ENCODE measurements at places on chromosomes 7 and 10.

- no peak for DNase-seq
Measured at GRCh38 chr7:45027774-45028114, 27.7 kb downstream of the CCM2 start.

DNA sequence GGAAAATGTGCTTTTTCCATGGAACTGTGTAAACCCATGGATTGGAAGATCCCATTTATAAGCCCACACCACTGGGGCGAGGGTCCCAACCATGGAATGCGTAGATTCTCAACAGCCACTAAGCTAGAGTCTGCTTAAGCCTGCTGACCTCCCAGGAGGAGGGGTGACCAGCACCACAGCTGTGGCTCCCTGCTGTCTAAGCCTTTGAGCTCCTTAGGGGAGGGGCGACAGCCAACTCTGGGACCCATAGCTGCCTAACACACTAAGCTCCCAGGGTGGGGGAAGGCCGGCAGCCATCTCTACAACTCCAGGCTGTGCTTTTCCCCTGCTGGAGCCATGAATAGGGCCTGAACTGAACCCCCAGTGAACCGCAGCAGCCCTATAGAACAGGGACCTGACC, 249.8 kb upstream of the HPS1 start:
- DNase-seq: no peak

DNA sequence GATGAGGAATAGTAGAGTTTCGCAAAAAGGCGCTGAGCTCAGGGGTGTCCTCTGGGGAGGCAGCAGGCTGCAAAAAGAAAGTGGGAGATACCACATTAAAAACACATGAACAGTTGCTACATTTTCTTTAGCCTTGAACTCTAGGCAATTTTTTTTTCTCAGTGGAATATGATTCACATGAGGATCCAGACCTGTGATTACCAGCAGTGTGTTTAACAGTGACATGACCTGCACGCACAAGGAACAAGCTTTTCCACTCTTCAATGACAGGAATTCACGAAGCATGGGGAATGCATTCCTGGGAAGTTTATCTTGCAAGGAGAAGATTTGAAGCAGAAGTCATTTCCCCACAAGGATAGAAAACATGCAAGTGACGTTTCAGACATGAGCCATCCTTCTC, 161.6 kb downstream of the ITGA8 start:
- no peak for DNase-seq

- DNase-seq: no peak
Measured at GRCh38 chr10:98285416-98285815, 17.4 kb upstream of the LOXL4 start.

DNA sequence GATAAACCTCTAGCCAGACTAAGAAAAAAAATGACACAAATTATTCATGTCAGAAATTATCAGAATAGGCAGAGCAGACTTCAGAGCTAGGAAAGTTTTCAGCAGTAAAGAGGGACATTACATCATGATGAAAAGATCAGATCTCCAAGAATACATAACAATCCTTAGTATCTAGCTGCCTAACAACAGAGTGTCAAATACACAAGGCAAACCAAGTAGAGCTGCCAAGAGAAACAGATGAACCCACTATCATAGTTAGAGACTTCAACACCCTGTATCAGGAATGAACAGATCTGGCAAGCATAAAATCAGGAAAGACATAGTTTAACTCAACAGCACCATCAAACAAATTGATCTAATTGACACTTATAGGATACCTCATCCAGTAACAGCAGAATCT, 92.3 kb downstream of the NKX6-2 start:
- DNase-seq: no peak

- DNase-seq: no peak
Measured at GRCh38 chr10:7952266-7952665, 102.2 kb upstream of the GATA3 start.

DNA sequence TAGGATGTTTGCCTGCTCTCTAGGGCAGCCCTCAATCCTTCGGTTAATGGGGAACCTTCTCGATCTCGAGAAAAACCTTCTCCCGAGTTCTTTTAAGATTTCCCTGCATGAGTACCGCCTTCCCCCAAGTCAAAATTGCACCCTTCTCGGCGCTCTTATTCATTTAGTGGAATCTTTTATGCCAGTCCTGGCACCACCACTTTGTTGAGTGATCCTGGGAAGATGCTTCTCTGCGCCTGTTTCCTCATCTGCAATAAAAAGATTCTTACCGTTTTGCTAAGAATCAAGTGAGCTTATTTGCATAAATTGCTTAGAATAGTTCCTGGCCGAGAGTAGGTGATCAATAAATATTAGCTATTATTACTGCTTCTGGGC, 697 bp downstream of the ARPC1A start:
- DNase-seq: no peak

DNA sequence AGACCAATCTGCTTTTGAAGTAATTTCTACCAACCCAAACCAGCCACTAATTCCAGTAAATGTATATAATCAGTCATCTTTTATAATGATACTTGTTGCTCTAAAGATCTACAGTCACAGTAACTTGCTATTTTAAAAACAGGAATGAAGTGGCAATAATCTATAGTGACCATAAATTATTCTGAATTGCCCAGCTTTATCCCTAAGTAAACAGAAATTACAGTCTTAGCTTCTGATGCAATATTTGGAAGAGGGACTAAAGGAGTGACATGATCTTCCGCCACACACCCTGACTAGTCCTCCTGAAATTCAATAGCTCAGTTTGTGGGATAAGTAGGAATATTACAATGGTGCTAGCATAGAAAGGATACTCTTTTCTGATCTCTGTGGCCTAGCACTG, 96.1 kb downstream of the ATE1 start:
- no peak for DNase-seq

GRCh38 chr7:18541181-18541870, 45.8 kb downstream of the HDAC9 start:
- DNase-seq: no peak

- DNase-seq: no peak
Measured at GRCh38 chr10:89344156-89344555, 16.4 kb downstream of the IFIT3 start.

DNA sequence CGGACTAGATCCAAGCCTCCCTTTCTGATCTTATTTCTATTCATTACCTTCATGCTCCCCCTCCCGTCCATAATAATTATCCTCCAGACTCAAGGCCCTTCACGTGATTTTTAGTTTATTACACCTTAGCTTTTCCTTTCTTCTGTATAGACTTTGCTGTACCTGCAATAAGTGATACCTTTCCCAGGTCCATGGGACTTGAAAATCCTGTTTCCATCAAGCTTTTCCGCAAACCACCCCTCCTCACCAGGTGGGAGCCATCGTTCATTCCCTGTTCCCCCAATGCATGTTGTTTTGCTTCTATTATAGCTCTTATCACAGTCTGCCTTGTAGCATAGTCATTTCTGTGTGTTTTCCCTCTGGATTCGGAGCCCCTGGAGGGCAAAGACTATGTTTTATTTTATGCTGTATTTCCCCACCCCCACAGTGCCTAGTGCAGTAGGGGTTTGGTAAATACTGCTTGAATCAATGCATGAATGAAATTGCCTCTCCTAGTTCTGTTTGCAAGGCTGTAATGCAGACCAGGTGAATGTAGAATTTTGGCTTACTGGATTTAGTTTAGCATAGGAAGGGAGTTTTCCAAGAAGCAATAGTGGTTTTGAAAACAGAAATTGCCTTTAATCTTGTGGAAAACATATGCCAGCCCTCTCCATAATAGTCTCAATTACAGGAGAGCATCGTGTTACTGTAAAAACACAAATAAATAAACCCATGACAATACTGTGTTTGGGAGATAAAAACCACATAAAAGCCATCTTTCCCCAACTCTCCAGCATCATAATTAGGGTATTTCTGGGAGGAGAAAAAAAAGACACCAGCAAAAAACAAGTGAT, 213.4 kb downstream of the AUTS2 start:
- no peak for DNase-seq

- no peak for DNase-seq
Measured at GRCh38 chr10:125557801-125558505, 125.0 kb downstream of the TEX36 start.

GRCh38 chr10:12589791-12590190, 240.4 kb downstream of the CAMK1D start:
- DNase-seq: no peak

DNA sequence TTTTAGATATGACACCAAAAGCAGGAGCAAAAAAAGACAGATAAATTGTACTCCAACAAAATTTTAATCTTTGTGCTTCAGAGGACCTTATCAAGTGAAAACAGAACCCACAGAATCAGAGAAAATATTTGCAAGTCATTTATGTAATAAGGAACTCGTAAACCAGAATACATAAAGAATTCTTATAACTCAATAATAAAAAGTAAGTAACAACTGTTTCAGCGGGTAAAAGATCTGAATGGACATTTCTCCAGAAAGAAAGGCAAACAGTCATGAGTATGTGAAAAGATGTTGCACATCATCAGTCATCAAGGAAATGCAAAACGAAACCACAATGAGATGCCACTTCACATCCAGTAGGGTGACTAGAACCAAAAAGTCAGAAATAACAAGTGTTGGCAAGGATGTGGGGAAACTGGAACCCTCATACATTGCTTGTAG, 167.7 kb upstream of the KCTD7 start:
- no peak for DNase-seq

DNA sequence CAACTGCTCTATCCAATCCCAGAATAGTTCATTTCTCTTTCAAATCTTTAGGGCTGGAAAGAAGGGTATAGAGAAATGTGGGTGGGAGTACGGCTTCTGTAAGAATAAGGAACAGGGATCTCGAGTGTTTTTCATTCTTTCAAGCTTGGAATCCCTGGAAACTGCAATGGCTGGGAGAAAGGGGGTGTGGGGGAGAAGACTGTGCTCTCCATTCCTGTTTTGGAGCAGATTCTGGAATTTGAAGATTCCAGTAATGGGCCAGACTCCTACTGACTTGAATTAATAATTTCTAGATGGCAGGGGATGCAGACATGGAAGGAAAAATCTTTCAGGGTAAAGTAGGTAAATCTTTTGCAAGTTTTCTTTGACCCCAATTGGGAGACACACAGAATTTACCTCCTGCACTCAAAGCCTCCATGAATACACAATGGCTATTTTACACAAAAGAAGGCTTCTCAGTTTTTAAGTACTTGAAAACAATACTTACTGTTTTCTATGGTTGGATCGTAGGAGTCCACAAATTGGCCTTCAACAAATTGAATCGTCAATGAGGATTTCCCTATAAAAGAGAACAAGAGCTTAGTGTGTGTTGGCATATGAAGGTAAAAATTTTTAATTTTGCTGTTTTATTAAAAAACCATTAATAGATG, 29.1 kb downstream of the RHEB start:
- DNase-seq: no peak

DNA sequence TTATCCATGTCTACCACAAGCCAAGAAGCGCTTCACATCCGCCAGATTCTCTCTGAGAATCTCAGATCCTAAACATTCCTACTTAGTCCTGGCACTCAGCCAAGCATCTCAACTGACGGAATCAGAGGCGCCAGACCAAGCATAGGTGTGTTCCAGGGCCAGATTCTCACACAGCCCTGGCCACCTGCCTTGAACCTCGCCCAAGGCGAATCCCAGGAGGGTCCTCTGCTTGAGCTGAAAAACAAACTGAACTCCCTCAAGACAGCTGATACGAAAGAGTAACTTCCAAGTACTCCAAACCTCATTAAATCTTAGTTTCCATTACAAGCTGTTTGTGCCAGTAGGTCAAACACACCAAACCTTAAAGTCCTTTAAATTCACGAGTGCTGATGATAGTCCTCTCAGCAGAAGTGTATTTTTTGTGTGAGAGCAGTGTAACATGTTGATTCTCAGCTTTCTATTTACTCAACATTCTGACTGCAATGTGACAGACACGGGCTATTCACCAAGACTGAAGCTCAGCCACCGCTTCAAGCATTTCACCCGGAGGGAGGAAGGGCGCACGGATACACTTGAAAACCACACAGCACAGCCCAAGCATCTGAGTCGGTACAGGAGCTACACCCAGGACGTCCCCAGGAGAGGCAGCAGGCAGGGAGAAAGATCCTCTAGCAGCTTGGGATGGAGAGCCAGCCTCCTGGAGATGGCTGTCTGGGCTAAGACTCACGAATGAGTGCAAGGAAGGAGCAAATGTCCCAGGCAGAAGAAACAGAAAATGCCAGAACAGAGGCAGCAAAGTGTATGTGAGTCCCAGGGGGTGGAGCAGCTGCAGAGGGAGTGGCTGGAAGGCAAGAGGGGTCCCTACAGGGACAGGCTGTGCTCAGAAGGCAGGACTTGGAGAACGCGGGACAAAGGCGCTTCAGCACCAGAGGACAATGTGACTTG, 6.0 kb downstream of the PARD3 start:
- DNase-seq: no peak

- DNase-seq: no peak
Measured at GRCh38 chr7:71645836-71646235, 513.9 kb downstream of the GALNT17 start.

- DNase-seq: peak; percentile 89
Measured at GRCh38 chr7:149261829-149262617, at the start of gene ZNF783. Gene ZNF783, plus strand, starts transcription at chr7:149262196. Its CDS starts 138 bp downstream, at chr7:149262334.

GRCh38 chr7:135768064-135768463, 19.5 kb upstream of the FAM180A start:
- no peak for DNase-seq

DNA sequence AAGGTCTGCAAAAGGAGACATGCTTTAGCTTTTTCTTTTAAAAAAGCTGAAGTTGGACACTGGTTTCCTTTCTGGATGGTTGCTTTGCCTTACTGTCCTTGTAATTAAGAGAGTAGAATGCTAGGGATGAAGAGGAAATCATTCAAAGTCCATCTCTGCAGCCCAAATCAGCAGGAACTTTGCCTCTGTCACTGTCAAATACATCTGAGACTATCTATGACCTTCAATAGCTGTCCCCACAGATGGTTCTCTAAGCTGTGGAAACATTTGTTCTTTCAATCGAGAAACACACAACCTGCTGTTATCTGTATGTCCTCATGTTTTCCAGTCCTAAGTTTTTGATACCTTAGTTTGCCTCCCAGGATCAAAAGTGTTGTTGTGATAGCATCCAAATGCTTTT, 117.5 kb downstream of the SORBS1 start:
- no peak for DNase-seq

GRCh38 chr7:107933386-107934013, 42.5 kb downstream of the DLD start:
- no peak for DNase-seq

DNA sequence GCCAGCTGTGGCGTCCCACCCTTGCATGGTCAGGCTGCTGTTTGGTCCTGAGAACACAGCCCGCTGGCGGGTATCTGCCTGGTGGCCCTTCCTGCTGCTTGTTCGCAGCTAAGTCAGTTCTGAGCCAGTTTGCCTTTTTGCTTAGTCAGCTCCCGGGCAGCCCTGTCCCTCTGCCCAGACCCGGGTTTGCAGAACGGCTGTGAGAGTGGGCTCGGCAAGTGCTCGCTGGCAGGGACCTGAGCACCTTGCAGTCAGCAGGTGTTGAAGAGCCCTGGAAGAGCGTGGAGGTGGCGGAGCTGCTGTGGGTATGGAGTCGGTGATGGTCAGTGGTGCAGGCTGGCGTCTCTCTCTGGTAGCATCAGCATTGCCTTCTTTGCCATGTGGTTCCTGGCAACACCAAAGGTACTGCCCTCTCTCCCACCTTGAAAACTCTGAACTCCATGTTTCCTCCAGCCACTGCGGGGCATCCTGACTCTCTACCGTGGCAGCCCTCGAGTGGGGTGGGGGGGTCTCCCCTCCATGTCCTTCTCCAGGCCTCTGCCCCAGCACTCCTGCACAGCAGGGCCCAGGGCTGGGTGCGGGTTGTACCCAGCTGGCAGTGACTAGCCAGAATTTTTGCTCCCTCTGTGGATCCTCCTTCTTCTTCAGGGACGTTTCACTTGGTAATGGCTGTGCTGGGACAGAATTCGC, 4.6 kb downstream of the INPP5A start:
- DNase-seq: no peak
